CD4-positive, alpha-beta T cell treated with Interferon gamma for 1 hour (primary cell): ENCODE measurements at places on chromosomes 13 and 19.

DNA sequence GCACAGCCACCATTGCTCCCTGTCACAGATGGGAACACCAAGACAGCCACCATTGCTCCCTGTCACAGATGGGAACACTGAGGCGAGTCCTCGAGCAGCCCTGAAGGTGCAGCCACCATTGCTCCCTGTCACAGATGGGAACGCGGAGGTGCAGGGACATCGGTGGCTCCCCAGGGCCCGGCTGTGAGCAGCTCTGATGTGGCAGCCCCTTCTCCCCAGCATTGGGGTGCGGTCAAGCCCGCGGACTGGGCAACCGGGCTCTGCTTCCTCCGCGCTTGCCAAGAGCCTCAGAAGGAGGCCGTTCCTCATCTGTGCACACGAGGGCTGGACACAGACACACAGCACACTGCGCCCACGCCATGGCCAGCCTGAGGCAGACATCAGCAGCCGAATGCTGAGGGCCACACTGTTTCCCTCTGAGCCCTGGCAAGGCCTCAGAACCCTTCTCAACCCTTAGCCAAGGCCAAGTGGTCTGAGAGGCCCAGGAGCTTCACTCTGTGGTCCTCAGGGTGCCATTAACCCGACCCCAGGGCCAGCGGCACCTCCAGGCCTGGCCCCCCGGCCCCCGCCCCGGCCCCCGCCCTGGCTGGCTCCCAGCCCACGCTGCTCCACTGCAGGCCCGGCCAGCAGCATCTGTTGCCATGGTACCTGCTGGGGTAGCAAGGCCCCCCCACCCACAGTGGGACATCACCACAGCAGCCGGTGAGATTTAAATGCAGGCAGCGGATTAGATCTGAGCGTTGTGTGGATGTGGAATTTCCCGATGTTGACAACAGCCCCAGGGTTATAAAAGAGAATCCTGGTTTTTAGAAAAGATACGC lies 18.4 kb downstream of the C2CD4C start:
- no peak for DNase-seq

- DNase-seq = peak; percentile 46
Measured at GRCh38 chr19:1025960-1026782, at the start of gene CNN2. Gene CNN2, plus strand, starts transcription at chr19:1026608. Its CDS starts 54 bp downstream, at chr19:1026662.

DNA sequence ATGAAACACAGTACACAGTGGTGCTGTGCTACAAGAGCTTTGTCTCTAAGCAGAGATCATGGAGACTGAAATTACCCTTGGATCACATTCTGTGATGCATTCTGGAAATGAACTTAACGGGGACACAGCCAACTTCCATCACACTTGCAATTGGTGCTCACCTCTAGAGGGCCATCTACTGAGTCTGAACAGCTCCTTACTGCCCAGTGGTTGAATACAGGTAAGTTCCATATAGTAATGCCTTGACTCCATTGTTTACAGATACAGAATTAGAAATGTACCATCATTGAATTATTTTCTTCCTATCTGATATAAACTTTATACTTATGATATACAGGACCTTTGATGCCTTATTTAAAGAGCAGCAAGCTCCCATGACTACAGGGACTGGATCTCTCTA lies 686.4 kb downstream of the PCDH9 start:
- DNase-seq = no peak

- DNase-seq = no peak
Measured at GRCh38 chr13:48804821-48805601, 151.3 kb downstream of the CYSLTR2 start.

DNA sequence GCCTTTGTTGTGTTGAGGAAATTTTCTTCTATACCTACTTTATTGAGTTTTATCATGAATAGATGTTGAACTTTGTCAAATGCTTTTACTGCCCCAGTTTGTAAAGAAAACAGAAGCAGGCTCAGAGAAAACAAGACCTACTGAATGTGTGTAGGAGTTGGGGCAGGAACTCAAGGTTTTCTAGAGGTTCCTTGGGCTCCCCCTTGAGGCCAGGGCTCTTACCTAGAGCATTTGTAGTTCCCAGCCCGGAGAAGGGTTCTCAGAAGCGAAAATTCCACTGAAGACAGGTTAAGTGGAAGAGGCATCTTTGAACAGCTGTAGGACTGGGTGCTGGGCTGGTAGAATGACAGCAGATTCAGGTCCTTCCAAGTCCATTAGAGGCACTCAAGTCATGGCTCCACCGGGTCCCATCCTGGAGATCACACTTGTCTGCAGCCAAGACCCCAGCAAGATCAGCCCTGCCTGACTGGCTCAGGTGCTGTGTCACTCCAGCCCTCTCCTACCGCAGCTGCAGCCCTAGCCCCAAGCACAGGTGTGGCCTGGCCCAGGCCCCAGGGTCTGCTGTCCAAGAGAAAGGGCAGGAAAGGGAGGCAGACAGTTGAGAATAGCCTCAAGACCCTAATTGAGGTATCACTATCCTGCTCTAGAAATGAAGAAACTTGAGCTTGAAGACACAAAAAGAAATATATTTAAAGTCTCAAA lies 425.5 kb downstream of the PCDH20 start:
- DNase-seq = no peak

DNA sequence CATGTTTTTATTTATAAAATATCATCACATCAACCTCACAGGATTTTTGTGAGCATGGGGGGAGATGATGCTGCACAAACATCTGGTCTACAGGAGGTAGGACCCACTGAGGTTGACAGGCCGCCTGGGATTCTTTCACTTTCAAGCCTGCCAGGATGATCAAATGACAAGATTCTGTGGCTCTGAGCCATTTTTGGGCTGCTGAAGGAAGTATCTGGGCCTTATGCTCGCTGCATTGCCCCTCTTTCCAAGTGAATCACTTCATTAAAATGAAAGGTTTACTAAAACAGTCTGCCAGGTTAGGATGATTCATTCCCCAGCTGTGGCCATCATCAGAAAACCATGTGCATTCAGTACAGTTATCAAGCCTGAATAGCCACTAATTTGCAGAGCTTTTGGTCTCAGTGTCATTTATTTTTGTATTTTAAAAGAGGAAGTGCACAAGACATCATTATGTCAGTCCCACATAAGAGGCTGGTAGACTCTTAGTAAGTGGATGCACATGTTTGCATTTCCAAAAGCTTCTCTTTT lies 34.4 kb downstream of the STARD13 start:
- DNase-seq = no peak

DNA sequence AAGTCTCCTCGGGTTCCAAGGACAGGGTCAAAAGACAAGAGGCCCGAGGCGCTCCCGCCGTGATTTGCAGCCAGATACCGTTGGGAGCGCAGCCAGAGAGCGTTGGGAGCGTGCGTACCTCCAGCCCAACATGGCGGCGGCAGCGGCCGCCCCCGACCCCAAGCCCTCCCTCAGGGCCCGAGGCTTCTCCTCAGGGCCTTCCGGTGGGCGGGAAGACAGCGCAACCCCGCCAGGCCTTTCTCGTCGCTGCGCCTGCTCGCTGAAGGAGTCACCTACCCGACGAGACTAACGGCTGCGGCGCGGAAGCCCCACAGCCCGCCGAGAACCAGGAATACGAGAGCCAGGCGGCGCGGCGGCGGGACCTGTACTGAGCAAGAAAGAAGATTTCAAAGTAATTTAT lies 3.2 kb upstream of the ZNF850 start:
- no peak for DNase-seq

DNA sequence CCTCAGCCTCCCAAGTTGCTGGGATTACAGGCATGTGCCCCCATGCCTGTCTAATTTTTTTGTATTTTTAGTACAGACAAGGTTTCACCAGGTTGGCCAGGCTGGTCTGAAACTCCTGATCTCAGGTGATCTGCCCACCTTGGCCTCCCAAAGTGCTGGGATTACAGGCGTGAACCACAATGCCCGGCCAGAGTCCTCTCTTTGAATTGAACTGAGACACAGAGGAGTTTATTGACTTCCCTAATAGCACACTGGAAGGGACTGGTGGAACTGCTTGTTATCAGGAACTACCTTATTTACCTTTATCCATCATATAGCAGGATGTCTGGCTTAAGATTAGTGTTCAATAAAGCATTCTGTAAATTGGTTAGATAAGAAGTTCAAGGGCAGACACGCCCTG lies 613.8 kb downstream of the EFNB2 start:
- no peak for DNase-seq

DNA sequence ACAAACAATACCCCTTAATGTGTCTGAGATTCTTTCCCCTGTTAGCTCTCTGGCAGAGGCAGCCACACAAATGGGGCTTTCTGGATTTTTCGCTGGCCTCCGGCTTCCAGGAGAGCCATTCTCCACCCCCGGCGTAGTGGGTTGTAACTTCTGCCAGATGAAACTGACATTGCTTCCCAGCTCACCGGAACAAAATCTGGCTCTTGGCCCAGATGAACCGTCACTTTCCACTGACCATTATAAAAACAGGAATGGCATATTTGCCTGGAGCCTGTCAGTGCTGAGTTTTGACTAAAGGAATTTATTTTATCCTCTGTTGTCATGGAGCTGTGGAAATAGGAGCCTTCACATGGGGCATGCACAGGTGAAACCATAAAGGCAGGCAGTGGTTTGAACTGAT lies 120.6 kb upstream of the GPR12 start:
- DNase-seq = no peak

DNA sequence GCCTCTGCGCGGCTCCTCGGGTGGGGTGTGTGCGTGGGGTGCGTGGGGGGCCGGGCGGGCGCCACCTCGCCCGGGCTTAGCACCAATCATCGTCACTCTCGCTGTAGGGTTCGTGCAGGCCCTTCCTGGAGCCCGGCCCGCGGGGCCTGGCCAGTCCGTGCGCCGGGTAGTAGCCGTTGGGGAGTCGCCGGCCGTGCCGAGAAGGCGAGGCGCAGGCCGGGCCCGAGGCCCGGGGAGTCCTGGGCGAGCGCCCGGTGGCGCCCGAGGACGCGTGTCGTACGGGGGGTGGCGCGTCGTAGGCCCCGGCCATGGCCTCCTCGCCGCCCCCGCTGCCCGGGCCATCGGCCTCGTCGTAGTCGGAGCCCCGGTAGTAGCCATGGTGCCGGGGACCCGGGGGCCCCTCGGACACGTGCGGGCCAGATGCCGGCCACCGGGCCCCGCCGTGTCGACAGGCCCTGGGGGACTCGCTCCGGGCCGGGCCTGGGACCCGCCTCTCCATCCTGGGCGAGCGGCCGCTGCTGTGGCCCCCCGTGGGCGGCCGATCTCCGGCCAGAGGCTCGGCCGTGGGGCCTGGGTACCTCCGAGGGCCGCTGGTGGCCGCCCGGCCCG lies 57.1 kb downstream of the IER2 start:
- no peak for DNase-seq

DNA sequence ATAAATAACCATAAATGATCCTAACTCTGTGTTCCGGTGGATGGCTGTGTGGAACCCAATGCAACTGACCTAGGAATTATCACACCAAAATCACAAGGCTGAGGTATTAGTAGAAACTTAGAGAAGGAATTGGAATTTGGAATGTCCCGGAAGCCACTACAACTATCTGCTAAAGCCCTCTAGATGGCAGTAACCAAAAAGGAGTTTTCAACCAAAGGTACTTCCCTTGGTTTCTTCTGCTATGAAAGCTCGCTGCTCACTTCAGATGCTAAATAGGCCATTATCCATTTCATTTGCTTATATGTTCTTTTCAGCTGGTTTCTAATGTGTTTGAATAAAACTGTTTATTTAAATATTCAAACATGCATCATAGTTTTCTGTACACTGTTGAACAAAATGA lies 1589.1 kb upstream of the SPRY2 start:
- DNase-seq = no peak
